ENCODE measurements at places on chromosomes 1 and 21.

- DNase-seq = no peak
These were observed 100.2 kb downstream of the SPATA46 start for GRCh38 chr1:162276493-162276892.

DNA sequence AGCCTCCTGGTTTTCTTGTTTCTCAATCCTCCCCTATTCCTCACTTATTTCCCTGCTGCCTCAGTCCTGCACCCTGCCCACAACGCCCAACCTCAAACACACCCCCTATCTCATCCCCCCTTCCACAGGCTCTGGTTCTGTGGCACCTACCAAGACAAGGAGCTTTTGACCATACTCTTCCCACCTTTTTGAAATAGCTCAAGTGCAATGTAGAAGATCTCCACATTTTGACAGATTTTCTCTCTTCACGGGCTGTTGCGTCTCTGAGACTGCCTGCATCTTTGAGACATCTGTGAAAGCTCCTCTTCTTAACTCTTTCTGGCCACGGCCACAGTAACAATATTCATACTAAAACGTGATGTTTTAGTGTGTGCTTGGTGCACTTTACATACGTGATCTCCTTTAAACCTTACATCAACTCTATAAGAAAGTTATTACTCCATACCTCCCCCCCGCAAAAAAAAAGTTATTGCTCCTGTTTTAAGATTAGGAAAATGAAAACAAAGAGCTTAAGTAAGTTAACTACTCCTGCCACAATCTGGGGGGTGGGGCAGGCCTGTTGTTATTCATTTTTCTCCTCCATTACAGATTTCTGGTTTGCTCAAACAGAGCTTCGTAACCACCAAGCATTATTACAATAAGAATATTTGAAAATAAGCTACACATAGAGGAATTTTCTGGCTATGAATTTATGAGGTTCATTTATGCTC lies 1.8 kb upstream of the SERBP1 start:
- DNase-seq = no peak

DNA sequence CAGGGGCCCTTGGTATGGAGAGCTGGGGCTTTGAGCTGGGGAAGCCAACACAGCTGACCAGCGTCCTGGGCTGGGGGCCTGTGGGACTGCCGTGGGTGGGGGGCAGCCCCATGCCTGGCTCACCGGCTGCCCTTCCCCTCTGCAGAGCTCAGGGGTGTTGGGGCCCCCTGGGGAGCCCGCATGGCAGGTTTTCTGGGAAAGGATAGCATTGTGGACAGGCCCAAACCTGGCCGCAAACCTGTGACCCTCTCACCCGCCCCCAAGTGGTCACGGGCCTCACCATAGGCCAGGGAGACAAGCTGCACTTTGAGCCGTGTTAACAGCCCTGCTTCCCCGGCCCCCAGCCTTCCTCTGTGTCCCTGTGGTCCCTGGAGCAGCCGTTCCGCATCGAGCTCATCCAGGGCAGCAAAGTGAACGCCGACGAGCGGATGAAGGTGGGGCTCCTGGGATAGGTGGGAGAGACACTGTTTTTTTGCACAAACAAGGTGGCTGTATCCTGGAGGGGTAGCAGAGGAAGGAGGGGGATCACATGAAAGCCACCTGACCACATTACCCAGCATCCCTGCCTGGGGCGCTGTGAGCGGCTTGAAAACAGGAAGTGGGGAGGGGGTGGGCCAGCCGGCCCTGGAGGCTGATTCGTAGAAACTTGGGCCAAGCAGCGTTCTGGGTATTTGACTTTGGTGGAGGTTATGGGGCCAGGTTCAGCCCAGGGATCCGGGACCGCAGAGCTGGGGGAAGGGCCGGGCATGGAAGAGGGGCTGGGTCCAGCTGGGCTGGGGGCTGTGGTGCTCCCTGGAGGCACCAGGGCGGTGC lies 65.9 kb downstream of the PIK3CD start:
- peak; percentile 78 for DNase-seq

GRCh38 chr21:32336711-32337110 lies 38.1 kb downstream of the MRAP start:
- no peak for DNase-seq

DNA sequence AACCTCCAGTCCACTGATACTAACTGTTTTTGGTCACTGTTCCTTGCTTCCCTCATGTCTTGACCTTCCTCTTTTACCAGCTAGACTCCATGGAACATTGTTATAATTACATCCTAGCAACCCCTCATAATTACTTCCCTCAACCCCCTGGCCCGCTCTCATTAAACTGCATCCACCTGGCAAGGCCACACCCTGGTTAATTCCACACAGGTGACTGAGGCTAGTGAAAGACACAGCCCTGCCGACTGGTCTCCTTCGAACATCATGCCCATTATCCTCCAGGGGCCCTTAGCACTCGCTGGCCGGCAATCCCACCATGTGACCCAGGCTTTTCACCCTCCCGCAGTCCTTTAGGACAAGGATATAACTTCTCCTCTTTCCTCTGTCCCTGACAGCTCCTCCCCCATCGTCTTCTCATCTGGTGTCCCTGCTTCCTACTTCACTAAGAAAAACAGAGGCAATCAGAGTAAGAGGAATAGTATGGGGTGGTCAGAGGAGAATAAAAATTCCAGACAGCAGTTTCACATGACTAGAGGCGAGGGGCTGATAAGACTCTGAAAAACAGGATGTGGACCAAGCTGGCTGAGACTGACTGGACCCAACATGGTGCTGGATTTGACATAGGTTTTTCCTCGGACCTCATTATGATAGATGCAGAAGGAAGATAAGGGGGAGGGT lies 8.8 kb upstream of the TENT5B start:
- DNase-seq = no peak

All from GM12892 (cell line).